ENCODE measurements at places on chromosomes 1 and 21. TPM values are rescaled to one million over a fixed set of nuclear protein-coding genes. Genes with fewer than 3 reads are reported as not detected.

Gene TOR1AIP1
- polyA plus RNA-seq = 40.5 TPM

Gene CYP4A22
- 6.3 TPM for polyA plus RNA-seq

Gene GBP7
- polyA plus RNA-seq = 0.20 TPM

- no peak for DNase-seq
Observed at GRCh38 chr1:13892671-13893325, 192.8 kb downstream of the PRDM2 start.

DNA sequence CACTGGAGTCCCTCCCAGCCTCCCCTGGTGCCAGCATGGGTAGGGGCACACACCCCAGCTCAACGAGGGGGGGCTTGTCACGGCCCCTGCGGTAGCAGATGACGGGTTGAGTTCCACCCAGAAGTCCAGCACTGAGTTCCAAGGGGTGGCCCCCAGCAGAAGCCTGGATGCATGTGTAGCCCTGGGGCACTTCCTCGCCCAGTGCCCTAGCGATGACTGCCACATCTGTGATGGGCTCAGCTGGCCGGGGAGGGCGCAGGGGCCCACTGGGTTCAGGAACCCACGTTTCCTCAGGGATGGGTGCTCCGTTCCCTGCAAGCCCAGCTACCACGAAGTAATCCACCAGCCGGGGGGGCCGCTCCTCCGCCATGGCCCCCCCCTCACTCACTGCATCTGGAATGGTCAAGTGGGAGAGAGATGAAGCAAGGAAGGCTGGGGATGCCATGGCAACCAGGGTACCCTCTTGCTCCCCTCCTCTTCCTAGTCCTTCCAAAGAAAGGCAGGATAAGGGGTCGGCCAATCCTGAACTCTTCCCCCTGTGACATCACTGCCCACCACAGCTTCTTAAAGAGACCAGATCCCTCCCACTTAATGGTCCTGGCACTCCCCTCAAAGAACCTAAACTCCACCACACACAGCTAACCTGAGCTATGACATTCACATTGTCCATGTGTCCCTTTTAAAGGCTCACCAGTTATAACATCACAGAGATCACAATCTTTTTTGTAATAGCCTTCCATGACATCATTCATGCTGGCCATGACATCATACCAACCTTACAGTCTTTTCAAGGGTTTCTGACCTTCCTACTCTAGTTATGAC lies 2.3 kb downstream of the DENND4B start:
- no peak for DNase-seq

GRCh38 chr1:20546637-20547036 lies 5.7 kb upstream of the FAM43B start:
- DNase-seq = no peak

GRCh38 chr1:231187571-231187970 lies 25.7 kb downstream of the TRIM67 start:
- DNase-seq = no peak

GRCh38 chr1:18020021-18020817 lies 87.4 kb upstream of the IGSF21 start:
- no peak for DNase-seq

All from renal pelvis (tissue), 12 donors.